ENCODE measurements at places on chromosomes 2 and 18.

DNA sequence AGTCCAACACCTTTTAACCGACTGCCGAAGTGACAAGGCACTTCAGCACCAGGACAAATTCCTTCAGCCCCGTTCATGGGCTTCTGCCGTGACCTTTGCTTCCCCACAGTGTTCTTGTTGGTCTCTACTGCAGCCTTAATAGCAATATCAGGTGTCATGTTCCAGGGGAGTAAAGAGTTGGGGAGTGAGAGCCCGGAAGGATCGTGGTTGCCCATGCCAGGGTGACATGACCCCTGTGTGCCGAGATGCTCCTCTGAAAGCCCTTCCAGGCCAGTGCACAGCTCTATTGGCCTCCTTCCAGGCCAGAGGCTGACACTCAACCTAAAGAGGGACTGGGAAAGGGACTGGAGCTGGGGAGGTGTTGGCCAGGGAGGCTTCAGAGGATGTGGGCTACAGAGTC lies 279.2 kb downstream of the CYRIA start:
- DNase-seq: no peak

- no peak for DNase-seq
Observed at GRCh38 chr2:60715561-60715960, 40.5 kb upstream of the PAPOLG start.

- DNase-seq: no peak
Observed at GRCh38 chr18:22293417-22293816, 124.0 kb downstream of the GATA6 start.

DNA sequence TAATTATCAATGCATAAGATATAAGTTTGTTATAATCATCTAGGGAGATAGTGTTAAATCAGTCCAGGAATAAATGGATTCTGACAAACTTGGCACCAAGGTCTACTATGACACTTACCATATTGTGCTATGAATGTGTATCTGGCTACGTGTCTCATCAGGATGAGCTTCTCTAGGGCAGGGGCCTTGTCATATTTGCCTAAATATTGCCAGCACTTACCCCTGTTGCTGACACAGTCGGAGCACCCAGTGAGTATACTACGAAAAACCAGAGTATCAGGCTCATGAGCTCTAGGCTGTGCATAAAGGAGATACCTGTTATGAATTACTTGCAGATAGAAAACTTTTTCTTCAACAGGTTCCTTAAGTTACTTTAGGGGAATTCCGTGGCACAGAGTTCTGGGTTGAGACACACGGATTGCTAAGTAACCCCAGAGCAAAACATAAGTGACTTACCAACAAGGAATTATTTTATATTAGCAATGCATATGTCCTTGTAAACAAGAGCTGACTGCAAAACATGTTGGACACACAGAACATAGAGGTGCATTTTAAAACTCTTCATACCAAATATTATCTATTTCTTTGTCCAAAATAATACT lies 7.7 kb upstream of the TTC39C start:
- no peak for DNase-seq

GRCh38 chr18:56973487-56973886 lies 173.4 kb upstream of the BOD1L2 start:
- DNase-seq: no peak

DNA sequence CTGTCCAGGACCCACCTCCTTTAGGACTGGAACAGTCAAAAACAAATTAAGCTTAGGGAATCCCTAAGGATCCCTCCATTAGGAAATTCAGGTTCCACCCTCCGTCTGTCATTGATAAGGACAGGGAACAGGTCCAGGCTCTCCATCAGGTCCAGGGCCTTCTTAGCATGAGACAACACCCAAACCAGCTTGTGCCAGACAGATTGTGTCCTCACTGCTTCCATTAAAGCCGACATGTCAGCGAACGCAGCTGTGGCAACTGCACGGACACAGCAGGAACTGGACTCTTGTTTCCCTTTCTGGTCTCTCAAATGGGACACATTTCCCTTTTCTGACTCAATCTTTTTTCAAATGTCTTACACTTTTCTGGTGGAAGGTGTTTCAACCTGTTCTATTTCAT lies 81.4 kb downstream of the BCL11A start:
- DNase-seq: no peak

DNA sequence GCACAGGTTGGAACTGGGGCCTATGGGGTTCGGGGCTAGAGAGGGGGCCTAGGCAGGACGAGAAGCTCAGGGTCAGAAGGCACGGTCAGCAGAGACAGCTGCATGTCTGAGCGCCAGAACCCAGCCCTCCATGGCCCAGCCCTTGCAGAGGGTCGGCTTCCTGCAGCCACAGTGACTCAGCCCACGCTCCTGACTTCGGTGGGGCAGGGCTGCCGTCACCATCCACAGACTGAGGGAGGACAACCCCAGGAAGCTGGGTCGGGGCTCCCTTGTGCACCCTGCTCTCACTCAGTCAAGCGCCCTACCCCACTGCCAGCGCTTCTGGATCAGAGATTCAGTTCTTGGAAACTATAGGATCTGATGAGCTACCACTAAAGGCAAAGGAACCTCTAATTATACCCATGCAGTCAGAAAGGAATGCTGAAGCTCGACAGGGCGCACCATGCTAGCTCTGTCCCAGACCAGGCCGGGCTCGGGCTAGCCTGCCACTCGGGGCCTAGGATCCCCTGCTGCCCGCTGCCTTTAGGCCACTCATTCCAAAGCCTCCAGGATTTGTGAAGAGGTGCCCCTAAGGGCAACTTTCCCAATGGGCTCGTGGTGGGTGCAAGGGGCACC lies 3.0 kb downstream of the ACTR1B start:
- DNase-seq: no peak

DNA sequence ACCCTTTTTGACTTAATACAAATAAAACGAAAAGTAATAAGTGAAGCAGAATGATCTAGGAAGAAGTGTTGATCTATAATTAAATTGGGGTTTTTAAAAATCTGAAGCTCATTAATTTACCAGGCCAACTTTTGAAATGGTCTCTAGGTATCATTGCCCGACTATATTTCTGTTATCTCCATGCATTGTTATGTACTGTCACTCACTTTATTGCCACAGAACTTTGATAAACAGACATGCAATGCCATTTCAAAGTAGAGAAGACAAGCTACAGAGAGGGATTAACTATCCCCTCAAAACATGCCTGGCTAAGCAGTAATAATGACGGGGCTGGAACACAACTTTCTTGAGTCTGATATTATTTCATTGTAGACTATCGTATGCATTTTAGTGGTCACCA lies 147.6 kb upstream of the ITGA4 start:
- no peak for DNase-seq

DNA sequence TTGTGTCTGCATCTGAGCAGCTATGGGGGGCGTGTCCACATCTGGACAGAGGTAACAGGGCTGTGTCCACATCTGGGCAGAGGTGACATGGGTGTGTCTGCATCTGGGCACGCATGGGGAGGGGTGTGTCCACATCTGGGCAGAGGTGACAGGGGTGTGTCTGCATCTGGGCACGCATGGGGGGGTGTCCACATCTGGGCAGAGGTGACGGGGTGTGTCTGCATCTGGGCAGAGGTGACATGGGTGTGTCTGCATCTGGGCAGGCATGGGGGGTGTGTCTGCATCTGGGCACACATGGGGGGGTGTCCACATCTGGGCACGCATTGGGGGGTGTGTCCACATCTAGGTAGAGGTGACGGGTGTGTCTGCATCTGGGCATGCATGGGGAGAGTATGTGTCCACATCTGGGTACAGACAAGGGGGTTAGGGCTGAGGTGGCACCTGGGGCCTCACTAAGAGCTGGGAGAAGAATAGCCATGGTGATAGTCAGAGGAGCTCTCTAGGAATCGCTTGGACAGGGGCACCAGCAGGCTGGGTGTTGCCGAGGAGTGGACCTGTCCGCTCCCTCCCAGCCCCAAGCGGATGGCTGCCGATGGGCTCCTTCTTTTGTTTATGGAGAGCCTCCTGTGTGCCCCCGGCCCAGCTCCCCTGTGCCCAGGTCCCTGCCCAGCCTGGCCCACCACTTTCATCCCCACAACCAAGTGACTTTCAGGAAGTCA lies 177.8 kb downstream of the EIPR1 start:
- no peak for DNase-seq

DNA sequence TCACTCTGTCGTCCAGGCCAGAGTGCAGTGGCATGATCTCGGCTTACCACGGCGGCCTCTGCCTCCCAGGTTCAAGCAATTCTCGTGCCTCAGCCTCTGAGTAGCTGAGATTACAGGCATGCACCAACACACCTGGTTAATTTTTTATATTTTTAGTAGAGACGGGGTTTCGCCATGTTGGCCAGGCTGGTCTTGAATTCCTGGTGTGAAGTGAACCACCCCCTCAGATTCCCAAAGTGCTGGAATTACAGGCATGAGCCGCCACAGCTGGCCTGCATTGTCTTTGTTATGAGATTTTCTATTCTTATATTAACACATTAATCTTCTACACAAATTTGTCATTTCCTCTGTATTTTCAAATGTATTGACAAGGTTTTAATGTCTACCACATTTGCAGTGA lies 75.2 kb downstream of the SEPTIN10 start:
- no peak for DNase-seq

DNA sequence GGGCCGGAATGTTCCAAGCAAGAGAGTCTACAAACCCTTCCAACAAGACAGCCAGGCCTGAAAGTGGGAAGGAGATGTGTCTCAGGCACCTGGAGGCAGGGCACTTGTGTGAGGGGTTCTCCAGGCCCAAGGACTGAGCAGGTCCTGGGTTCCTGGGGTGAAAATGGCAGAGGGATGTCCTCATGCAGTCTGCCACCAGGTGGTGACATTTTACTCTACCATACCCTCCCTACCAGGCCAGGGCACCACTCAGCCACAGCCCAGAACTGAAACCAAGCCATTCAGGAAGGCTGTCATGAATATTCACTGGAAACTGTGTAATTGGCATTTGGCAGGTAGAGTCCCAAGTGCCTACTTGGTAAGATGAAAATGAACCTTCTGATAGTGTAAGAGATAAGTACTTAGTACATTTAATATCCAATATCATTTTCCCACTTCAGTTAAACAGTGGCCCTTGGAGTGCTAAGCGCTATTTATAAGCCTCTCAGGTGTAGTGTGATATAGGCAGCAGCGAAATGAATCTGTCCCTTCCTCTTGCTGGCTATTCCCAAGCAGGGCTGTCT lies 185.1 kb downstream of the MYO5B start:
- peak; percentile 48 for DNase-seq

DNA sequence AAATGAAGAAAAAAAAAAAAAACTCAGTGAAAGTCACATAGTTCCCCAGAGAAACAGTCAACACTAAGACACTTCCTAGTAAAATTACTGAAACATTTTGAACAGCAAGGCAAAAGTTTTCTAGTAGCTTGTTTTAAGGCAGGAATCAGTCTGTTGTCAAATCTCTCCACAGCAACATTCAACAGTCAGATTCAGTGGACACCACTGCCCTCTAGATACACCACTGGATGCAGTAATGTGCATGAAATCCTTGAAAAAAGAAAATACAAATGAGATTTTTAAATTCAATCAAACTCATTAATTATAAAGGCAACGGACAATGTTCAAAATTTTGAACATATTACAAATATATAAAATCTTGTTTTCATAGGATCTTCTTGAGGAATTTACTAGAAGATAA lies 46.4 kb downstream of the GRB14 start:
- no peak for DNase-seq

- DNase-seq: no peak
Observed at GRCh38 chr2:64913357-64913869, 75.8 kb upstream of the SLC1A4 start.

- DNase-seq: no peak
Observed at GRCh38 chr2:182903566-182903965, 37.1 kb upstream of the FRZB start.

DNA sequence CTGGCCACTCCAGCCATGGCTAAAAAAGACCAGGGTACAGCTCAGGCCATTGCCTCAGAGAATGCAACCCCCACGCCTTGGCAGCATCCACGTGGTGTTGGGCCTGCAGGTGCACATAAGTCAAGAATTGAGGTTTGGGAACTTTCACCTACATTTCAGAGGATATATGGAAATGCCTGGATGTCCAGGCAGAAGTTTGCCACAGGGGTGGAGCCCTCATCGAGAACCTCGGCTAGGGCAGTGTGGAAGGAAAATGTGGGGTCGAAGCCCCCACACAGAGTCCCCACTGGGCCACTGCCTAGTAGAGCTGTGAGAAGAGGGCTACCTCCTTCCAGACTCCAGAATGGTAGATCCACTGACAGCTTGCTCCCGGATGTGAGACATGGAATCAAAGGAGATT lies 477.3 kb downstream of the LPIN1 start:
- DNase-seq: no peak

DNA sequence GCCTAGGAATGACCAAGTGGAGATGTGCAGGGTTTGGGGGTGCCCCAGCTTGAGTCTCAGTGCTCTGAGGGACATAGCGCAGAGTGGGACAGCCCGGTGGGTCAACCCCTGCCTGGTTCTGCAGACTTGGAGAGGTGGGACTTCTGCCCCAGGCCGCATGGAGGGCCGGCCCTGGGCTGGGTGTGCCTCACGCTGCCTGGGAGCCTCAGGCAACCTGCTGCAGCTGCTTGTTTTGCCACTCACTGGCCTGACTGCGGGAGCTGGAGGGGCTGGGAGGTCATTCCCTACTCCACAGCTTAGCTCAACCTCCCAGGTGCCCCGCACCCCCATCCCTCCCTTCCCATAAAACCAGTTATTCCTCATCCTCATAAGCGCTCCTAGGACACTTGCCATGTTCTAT lies 33.1 kb downstream of the ODC1 start:
- peak; percentile 47 for DNase-seq

Data from mucosa of descending colon (tissue), 3 donors.